ENCODE measurements at places on chromosomes 2 and 18. TPM values are rescaled to one million over a fixed set of nuclear protein-coding genes. Genes with fewer than 3 reads are reported as not detected.

NETO1 gene
- total RNA-seq: not detected

GRCh38 chr2:179702912-179703311 lies 158.5 kb downstream of the ZNF385B start:
- H3K27ac ChIP-seq: no peak overlapping the region
- no peaks in the 10 kb centered on the region for H3K36me3 ChIP-seq
- no peak overlapping the region for H3K4me3 ChIP-seq
- peaks cover 9% of the 10 kb centered on the region for H3K4me1 ChIP-seq
- H3K27me3 ChIP-seq: no peaks in the 10 kb centered on the region
- no peak for DNase-seq

MAP4K3 gene
- total RNA-seq: 50.7 TPM

HAUS1 gene
- 29.5 TPM for total RNA-seq

- DNase-seq: no peak
- no peaks in the 10 kb centered on the region for H3K27me3 ChIP-seq
- no peak overlapping the region for H3K4me3 ChIP-seq
- H3K4me1 ChIP-seq: no peaks in the 10 kb centered on the region
- H3K36me3 ChIP-seq: no peaks in the 10 kb centered on the region
- H3K27ac ChIP-seq: no peak overlapping the region
These were observed 37.7 kb upstream of the SYT4 start for GRCh38 chr18:43314941-43315340.

GRCh38 chr2:201233812-201234662 lies 26.3 kb upstream of the CASP8 start:
- peak overlapping the region; percentile 71 for H3K4me3 ChIP-seq
- peak; percentile 34 for DNase-seq
- H3K27me3 ChIP-seq: no peaks in the 10 kb centered on the region
- no peaks in the 10 kb centered on the region for H3K36me3 ChIP-seq

DNA sequence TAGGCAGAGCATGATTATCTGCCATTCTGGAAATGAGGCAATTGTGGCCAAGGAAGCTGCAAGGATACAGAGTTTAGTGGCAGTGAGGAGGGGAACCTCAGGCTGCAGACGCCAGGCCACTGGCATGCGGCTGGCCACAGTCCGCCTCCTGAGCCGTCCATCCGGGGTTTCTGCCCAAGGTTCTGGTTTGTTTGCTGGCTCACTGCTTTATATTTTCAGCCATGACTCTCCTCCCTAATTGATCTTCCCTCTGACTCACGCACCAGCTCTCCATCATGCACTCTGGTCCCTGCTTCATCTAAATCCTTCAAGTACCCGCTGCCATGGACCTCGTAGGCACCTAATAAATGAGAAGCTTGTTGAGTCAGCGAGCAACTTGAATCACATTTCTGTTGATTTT lies 107.8 kb upstream of the REV1 start:
- no peaks in the 10 kb centered on the region for H3K36me3 ChIP-seq
- H3K4me1 ChIP-seq: no peaks in the 10 kb centered on the region
- no peak overlapping the region for H3K27ac ChIP-seq
- DNase-seq: no peak
- H3K27me3 ChIP-seq: no peaks in the 10 kb centered on the region

DNA sequence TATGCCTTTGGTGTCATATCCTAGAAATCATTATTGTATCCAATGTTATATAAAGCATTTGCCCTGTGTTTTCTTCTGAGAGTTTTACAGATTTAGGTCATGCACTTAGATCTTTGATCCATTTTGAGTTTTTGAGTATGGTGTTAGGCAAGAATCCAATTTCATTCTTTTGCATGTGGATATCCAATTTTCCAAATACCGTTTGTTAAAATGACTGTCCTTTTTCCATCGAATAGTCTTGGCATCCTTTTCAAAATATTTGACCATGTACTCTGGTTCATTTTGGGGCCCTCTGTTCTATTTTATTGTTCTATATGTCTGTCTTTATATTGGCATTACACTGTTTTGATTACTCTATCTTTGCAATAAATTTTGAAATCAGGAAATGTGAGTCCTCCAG lies 23.8 kb upstream of the KCNJ13 start:
- H3K27me3 ChIP-seq: no peaks in the 10 kb centered on the region
- no peak overlapping the region for H3K4me3 ChIP-seq
- H3K36me3 ChIP-seq: no peaks in the 10 kb centered on the region
- H3K27ac ChIP-seq: no peak overlapping the region

DNA sequence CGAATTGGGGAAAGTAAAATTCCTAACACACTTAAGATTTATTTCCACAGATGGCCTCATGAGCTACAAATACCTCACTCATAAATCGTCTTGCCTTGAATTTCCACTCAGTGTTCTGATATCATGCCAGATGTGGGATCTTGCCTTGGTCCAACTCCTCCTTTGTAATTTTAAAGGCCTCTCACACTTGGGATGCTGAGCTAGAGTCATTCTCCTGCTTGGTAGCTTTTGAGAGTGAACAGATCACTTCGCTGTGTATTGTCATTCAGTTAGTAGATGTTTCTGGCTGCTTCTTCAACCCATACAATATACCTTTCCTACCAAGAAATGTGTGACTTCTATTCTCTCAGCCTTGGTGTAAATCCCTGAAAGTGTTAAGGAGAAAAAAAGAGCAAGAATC lies 309.2 kb downstream of the NRXN1 start:
- DNase-seq: no peak
- H3K27me3 ChIP-seq: no peaks in the 10 kb centered on the region
- no peak overlapping the region for H3K27ac ChIP-seq
- H3K4me1 ChIP-seq: peaks cover 22% of the 10 kb centered on the region
- H3K36me3 ChIP-seq: no peaks in the 10 kb centered on the region

DNA sequence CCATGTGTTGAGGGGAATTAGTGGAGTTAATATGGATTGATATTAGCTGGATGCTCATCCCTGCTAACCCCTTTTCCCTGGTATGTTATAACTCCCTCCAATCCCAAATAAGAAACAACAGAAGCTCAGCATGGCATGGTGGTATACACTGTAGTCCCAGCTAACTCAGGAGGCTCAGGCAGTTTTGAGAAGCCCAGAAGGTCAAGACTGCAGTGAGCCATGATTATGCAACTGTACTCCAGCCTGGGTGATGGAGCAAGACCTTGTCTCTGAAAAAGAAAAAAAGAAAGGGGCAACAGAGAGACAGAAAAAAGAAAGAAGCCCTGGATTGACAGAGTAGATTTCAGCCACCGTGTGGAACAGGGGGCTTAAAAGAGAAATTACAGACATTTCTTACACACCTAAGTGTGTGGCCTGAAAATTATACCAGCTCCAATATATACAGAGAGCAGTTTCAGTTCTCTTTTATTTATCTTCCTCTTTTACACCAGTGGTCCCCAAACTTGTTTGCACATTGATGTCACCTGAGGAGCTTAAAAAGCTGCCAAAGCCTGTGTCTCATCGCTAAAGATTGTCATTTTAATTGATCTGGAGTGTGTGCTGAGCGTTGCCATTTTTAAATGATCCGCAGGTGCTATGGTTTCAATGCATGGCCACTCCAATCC lies 203.6 kb downstream of the UBE2E3 start:
- no peaks in the 10 kb centered on the region for H3K36me3 ChIP-seq
- no peaks in the 10 kb centered on the region for H3K27me3 ChIP-seq
- no peak for DNase-seq
- H3K4me1 ChIP-seq: no peaks in the 10 kb centered on the region
- H3K27ac ChIP-seq: no peak overlapping the region
- no peak overlapping the region for H3K4me3 ChIP-seq

- no peak overlapping the region for H3K4me3 ChIP-seq
- DNase-seq: no peak
- H3K27ac ChIP-seq: no peak overlapping the region
These were observed 975.5 kb upstream of the ACVR2A start for GRCh38 chr2:146869328-146869727.

STAT4 gene
- total RNA-seq: 0.48 TPM

RAD51AP2 gene
- total RNA-seq: not detected

SNORC gene
- total RNA-seq: 4.3 TPM

DNA sequence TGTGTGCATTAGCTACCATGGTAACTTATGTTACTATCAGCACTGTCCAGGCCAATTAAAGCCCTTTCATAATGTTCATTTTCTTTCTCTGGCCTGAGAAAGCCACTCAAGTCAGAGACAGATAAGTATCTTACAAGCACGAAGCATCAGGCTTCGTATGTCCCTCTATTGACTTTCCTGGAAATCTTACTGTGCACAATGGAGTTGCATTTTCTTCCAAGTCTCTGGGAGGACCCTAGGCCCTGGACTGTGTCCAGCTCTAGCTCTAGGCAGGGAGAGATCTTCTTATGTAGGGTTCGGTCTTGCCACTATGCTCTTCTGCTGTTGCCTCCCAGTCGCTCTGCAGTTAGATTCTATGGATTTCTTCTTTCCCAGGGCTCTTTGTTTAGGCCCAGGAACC lies 40.0 kb upstream of the ITGA6 start:
- peaks cover 4% of the 10 kb centered on the region for H3K4me1 ChIP-seq
- no peaks in the 10 kb centered on the region for H3K36me3 ChIP-seq
- no peak overlapping the region for H3K27ac ChIP-seq
- H3K4me3 ChIP-seq: no peak overlapping the region

SOWAHC gene
- 20.3 TPM for total RNA-seq

AQP4 gene
- 0.27 TPM for total RNA-seq

LIPG gene
- total RNA-seq: 87.5 TPM

DNA sequence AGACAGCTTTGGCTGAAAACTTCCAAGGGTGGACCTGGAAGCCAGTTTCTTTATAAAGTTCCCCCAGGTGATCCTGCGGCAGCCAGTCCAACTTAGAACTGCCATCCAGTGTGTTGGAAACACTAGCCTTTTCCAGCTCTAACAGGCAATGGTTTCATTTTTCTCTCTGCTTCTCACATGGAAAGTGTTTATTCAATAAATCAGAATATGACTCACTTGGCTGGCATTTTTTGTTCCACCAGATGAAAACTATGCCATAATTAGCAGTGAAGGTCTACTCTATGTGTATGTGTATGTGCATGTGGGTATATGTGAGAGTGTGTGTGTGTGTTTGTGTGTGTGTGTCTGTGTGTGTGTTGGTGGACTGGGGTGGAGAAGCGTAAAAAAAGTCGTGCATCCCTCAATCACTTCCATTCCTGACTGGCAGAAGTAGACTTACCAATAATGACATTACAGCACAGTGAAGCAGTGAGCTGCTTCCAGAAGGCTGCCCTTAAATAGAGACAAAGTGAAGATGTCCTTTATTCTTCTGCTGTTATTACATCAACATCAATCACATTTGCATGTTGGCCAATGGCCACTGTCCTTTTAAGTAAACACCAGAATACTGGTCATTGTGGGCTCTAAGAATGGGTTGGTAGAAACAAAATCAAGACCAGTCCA lies 90.9 kb upstream of the SETBP1 start:
- no peak for DNase-seq
- no peak overlapping the region for H3K4me3 ChIP-seq
- H3K27ac ChIP-seq: no peak overlapping the region

Measured in Caco-2 (cell line).